ENCODE measurements at places on chromosomes 4 and X.

- DNase-seq: no peak
Observed at GRCh38 chr4:186592966-186593586, 37.7 kb upstream of the MTNR1A start.

GRCh38 chrX:49310371-49310770 lies 6.9 kb downstream of the GAGE10 start:
- no peak for DNase-seq

- DNase-seq: no peak
Observed at GRCh38 chr4:65096630-65097029, 573.7 kb downstream of the EPHA5 start.

DNA sequence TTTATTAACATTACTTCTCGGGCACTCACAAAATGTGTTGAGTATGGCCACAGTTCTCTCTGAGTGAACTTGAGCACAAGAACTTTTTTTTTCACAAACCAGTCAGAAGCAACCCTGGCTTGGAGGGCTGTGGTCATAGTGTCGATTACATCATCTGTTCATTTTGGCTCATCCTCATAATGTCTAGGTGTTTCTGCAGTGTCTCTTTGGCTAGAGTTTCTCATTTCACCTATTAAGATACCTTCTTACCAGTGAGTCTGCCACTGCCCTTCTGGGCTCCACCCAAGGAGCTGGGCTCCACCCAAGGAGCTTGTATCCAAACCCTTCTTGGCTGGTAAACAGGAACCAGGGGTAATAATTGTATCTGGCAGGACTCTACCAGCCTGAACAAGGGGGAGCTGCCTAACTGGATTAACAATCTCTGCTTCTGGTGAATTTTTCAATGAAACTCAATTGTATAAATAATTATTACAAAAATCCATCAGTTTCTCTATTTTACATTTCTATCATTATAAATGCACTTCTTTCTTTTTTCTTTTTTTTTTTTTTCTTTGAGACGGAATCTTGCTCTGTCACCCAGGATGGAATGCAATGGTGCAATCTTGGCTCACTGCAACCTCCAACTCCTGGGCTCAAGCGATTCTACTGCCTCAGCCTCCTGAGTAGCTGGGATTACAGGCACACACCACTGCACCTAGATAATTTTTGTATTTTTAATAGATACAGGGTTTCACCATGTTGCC lies 667.7 kb upstream of the SLIT2 start:
- no peak for DNase-seq

- DNase-seq: no peak
Observed at GRCh38 chr4:160265836-160266235, 1163.0 kb downstream of the RAPGEF2 start.

GRCh38 chr4:80431203-80431965 lies 95.9 kb downstream of the CFAP299 start:
- DNase-seq: no peak

DNA sequence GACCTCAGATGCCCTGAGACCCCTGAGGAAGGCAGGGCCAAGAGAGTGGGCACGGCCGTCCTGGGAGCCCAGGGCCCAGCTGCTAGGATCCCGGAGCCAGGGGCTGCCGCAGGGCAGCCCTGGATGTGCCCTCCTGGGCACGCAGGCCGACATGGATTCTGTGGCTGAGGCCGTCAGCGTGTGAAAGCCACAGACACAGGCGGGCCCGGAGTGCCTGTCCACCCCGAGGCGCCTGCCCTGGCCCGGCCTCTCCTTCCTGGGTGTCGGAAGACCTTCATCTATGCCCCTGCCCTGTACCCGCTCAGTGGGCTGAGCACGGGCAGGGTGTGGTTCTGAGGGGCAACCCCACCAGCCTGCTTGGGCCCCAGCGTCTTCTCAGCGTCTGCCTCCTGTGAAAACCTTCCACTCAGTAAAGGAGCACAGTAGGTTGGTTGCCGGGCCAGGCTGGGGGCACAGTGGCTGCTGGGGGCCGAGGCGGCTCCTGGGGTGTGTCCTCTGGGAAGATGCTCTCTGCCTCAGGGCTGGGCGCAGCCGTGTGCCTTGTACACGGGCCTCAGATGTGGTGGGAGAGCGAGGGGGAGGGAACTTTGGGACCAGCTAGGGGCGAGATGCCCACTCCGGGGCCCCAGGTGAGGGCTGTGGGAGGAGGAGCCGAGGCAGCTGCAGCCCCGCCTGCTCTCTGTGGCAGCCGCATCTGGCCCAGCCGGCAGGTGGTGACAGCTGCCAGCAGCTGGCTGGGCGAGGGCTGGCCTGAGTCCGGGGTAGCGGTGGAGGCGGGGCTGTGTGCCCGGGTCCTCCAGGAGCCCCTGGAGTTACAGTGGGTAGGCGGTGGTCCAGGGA lies 20.8 kb downstream of the FGFRL1 start:
- no peak for DNase-seq

DNA sequence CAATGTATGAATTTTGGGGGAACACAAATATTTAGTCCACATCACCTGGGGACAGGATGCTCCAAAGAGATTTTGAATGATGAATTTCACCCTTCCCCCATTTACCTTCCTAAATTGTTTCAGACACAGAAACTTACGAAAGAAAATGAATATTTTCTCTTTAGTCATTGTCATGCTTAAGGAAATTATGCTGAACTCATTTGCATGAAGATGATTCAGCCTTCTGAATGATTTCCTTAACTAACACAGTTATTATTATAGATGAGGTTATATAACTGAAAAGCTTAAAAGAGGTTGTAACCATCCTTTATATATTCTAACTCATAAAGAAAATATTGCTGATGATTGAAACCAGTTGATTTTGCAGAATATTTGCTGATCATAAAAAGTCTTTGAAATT lies 61.1 kb downstream of the KCNIP4 start:
- DNase-seq: no peak

All from omental fat pad (tissue), 4 donors.